ENCODE measurements at places on chromosomes 11 and 22.

- no peak for DNase-seq
Observed at GRCh38 chr11:134118006-134118405, 49.1 kb downstream of the JAM3 start.

DNA sequence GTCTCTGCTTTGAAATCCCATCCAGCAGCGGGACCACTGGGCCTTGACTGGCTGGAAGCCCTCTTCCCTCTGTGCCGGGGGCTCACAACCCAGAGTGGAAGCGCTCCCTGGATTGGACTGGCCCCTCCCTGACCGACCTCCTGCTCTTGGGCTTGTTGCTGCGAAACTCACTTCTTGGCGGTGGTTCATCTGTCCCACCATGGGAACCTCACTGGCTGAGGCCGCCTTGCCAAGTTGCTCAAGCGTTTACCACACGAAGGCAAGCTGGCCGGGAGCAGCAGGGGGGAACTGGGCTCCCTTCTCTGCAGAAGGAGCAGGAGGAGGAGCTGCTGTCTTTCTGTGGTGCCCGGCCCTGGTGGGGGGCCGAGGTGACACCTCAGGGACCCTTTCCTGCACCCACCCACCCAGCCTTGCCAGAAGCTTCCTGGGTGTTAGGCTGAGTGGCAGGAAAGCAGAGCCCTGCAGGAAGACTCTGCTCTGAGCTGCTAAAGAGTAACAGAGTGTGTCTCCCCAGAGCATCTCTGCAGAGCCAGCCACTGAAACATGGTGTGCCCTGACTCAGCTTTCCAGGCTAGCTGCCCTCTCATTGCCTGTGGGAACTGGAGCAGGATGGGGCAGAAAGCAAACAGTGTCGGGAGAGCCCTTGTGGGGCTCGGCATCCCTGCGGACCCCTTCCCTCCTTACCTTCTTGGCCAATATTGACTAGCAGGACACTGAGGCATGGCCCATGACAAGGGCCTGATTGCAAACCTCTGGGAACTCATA, 88.5 kb upstream of the ALX4 start:
- DNase-seq = no peak

GRCh38 chr11:32386770-32387377, 48.5 kb downstream of the WT1 start:
- DNase-seq = no peak

DNA sequence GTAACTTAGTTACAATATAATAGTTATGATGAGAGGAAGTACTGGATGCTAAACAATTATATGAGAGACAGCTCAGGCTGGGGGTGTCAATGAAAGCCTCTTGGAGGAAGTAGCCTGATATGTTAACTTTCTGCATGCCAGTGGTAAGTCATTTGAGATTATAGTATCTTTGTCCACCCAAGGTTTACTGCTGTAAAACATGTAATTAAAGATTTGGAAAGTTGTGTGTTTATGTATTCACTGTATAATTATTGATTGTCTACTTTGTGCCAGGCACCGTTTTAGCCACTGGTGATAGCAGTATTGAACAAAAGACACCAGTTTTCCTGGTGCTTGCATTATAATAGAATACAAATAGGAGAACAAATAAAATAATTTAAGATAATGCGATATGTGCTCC, 624 bp upstream of the DNAJB7 start:
- no peak for DNase-seq

DNA sequence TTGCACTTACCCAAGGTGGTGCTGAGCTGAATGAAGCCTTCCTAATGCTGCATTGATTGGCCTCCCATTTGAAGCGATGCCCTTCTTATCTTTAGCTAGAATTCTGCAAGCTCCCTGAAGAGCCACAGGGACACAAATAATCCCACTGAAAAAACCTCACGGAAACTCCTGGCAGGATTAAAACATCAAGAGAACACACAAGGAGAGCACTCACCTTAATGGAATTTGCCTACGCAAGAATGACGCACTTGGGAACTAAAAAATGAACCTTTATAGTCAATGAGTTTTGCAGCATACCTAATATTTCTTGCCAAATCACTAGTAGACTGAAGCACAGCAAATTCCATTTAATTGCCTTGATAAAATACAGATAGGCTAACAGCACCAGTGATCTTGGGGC, 232.8 kb upstream of the UBASH3B start:
- no peak for DNase-seq

DNA sequence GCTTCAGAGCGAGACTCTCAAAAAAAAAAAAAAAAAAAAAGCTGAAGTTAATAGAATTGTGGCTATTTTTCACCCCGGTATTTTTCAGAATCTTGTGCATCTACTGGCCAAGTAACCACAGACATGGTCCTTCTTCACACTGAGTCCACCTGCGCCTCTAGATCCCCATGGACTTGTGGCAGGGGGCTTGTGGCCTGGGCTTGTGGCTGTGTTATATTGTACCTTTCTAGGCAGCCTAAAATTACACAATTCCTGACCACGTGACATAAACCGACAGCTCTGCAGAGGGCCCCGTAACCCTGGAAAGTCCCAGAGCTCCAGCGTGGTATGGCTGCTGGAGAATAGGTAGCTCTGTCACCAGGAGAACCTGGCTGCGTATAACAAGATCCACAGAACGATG, 10.9 kb upstream of the NAALADL1 start:
- DNase-seq = no peak
